Activated gamma-delta T cell treated with Interleukin-2 at 50 U/mL for 16 hours (primary cell): ENCODE measurements at places on chromosomes 2 and 18.

DNA sequence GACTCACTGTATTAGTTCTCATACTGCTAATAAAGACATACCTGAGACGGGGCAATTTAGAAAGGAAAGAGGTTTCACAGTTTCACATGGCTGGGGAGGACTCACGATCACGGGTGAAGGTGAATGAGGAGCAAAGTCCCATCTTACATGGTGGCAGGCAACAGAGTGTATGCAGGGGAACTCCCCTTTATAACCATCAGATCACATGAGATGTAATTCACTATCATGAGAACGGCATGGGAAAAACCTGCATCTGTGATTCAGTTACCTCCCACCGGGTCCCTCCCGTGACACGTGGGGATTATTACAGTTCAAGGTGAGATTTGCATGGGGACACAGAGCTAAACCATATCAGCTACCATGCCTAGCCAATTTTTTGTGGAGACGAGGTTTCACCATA lies 168.2 kb downstream of the NEDD4L start:
- DNase-seq: no peak

DNA sequence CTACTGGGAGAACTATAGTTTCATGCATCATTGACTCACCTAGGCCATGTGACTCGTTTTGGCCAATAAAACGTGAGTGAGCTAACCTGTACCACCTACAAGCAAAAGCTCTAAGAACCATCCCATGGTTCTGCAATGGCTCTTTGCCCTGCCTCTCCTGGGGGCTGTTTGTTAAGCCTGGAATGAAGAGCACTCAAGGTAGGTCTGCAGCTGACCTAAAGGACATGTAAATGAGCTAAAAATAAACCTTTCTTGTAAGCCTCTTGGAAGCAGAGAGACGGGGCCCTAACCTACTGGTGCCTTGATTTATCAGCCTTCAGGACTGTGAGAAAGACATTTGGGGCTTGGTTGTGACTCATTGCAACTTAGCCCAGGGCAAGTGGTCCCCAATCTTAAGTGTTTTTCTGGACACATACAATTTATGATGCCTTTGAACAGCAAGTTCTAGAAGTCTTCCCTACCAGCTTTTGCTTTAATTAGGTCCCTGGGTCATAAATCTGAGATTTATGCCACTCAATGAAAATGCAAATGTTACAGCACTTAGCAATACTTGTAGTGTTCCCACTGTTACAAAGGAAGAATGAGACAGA lies 107.4 kb downstream of the OSBPL6 start:
- no peak for DNase-seq

GRCh38 chr2:32758232-32758631 lies 130.4 kb downstream of the TTC27 start:
- DNase-seq: no peak

DNA sequence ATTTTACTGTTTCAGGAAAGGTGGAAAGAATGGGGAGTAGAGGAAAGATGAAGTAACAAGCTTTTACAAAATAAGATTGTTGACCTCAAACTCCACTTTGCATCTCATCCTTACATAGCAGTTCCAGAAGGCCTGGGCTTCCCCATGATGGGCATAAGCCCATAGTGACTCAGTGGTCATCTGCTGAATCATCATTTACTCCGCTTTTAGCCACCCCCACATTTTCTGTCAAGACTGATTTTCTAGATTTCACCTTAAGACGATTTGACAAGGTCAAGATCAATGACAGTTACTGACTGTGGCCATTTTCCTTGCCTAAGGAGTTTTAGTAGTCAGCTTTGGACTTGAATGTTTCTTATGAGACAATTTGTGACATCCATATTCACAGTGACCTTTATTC lies 49.4 kb downstream of the PLEKHM3 start:
- no peak for DNase-seq

GRCh38 chr2:148533685-148534084 lies 110.9 kb upstream of the EPC2 start:
- DNase-seq: no peak

DNA sequence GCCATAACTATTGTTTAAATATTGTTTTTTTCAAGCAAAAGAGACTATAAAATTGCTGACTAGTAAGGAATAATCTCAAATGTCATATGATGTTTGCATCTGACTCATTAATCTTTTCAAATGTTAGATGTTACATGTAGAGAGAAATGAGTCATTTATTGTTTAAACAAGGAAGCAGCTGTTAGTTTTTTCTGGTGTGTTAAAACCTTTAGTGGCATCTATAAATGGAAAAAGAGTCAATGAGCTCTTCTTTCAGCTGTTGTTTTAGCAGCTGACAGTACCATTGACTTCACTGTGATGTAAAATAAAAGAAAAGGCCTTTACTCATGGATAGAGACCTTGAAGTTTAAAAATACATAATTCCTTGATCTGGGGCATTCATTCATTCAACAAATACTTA lies 1.8 kb upstream of the KLHL41 start:
- no peak for DNase-seq

- DNase-seq: no peak
These were observed 176.0 kb downstream of the DIS3L2 start for GRCh38 chr2:232137356-232138147.

DNA sequence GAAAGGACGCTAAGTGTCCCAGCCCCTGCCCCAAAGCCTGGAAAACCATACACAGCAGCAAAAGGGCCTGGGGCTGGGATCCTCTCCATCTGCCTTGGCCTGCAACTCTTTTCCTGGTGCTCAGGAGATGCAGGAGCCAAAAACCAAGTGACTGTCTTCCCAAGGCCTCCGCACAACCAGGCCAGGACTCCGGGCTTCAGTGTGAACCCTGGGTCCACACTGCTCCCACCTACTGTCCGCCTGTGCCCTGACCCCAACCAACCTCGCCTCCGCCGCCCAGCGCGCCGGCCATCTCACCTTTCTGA lies 1.1 kb downstream of the FEV start:
- DNase-seq: no peak

- no peak for DNase-seq
These were observed 92.2 kb downstream of the TEX51 start for GRCh38 chr2:126990605-126991532.

GRCh38 chr2:17966798-17967197 lies 88.3 kb downstream of the KCNS3 start:
- no peak for DNase-seq

GRCh38 chr2:104769096-104769495 lies 84.8 kb upstream of the POU3F3 start:
- DNase-seq: no peak

DNA sequence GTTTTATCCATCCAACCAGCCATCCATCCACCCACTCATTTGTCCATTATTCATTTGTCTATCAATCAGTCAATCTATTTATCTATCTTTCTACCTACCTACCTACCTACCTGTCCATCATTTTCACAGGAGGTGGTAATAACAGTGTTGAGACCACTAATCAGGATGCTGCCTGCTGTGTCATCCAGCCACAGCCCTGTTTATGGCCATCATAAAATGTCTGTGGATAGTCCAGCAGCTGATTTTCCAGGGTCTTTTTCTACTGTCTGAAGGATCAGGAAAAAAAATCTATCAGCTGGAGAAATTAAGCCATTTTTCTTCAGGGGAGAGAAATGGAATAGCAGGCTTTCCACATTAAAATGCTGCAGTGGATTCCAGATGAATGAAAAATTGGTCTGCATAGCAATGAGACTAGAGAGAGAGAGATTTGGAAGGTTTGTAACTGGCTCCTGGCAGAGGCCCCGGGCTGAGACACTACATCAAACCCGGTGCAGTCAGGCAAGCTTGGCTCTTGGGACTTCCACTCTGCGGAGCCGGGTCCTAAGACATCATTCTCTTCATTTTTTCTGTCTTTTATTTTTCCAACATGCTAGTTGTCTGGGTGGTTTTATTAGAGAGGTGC lies 33.0 kb upstream of the BOD1L2 start:
- no peak for DNase-seq

GRCh38 chr2:17800693-17801458 lies 15.4 kb upstream of the MSGN1 start:
- DNase-seq: no peak

DNA sequence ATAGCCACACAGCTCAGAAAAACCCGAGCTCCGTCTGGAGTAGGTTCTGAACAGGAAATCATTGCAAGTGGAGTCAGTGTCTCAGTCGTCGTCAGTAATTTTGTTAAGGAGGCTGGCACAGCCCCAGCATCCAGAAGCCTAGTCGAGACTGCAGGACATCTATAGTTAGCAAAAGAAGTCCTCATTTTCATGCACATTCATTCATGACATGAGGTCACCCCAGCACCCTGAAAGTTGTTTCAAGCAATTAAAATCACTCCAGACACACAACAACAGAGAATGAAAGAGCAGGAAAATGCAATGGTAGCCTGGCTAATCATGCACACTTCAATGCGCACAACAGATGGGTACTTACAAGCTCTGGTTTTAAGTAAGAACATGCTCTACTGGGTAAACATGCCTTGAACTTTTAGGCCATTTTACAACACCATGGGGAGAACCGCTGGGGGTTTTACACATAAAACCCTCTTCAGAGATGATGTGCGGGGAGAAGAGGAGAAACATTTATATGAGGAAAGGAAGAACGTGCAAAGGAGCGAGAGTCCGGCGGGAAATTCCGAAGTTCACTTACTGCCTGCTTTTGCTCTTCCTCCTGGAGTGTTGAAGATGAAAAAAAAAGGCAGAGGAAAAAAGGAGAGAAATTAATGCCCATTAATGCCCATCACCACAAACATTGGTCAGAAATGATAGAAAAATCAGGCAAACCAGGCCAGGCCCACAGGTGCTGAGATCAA lies 77.4 kb upstream of the DNMT3A start:
- no peak for DNase-seq

DNA sequence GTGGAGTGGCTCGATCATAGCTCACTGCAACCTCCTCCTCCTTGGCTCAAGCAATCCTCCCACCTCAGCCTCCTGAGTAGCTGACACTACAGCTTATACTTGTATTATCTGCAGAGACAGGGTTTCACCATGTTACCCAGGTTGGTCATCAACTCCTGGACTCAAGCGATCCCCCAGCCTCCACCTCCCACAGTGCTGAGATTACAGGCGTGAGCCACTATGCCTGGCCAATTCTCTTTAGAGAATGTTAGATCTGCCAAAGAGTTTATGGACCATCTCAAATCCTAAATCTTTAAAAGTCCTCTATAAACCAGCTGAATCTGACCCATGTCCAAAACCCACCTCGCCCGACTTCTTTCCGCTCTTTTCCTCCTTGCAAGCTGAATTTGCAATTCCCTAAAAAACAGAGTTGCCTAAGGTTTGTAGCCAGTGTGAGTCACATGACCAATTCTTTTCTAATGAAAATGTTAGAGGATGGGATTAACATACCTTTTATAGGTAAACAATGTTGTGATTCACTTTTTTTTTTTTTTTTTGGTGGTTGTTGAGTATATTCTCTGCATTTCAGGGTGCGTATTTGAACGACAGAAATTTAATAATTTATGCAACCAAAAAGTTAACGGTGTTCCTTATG lies 2.4 kb upstream of the PMAIP1 start:
- DNase-seq: no peak

DNA sequence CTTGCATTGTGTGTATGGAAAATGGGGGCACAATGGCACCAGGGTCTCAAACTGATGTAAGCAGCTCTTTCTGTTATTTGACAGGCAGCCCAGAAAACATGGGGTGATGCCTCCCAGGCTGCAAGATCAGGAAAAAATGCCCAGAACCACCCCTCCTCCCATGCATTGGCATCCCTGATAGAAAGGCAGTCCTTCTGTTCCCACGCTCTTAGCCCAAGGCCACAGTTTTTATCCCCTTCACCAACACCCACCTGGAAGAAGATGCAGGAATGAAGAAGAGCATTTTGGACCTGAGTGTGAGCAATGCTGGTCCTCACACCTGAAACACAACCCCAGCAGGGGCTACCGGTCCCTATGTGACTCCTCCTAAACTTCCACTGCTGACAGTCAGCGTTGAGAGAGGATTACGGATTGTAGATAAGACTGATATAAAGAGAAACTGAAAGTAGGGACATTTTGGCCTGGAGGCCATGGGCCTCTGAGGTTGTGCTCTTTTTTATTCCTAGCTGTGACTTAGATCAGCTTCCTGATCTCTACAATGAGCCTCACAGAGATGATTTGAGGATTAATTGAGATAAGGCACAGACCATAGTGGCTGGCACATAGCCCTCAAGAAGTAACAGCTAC lies 386.0 kb upstream of the ATP5MC3 start:
- DNase-seq: no peak

- no peak for DNase-seq
These were observed 55.9 kb downstream of the SMAD7 start for GRCh38 chr18:48894799-48895346.

DNA sequence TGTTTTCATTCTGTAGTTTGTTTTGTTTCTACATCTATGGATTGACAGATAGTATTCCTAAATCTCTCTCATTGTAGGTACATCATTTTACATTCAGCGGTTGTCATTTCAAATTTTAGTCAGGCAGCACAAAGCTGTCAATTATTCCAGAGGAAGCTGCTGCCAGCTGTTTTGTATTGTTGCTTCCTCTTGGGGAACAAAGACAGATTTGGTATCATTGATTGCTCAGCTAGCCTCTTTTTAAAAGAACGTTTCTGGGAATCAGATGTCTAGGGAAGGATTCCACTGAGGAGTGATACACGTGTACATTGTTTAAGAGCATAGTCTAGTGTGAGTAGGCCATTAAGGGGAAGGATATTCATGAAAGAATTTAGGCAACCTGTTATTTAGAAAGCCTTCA lies 145.8 kb downstream of the AGPS start:
- no peak for DNase-seq
